ENCODE measurements at places on chromosomes 12 and 14.

DNA sequence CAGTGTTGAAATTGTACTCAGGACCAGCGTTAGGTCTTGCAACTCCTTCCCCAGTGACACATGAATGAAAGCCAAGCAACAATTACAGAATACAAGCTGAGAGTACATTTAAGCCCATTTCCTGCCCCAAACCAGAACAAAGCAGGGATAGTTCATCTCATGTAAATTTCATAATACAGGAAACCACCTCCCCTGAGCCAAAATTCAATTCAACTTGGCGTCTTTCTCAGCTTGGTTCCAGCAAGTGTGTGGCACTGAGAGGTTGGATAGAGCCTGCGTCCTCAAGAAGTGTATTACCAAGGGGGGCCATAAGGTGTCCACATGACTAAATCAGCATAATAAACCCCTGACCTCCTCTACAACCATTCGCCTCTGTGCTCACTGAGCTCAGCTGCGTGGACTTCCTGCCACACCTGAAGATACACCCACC lies 278.9 kb upstream of the CRY1 start:
- peak; percentile 65 for DNase-seq

DNA sequence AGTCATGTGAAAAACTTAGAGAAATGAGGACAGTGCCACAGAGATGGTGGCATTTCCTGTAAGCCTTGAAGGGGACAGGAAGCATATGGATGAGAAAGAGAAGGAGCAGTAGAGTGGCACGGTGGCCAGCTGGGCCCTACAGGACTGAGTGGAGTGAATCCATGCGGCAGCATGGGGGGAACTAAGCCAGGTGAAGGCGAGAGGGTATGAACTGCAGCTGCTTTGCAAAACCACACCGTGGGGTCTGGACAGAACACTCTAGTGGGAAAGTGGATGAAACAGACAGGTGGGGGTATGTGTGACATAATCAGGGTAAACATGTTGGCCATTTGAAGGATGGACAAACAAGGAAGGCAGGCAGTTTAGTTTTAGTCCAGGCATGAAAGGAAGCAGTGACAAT lies 10.4 kb upstream of the SYCP3 start:
- no peak for DNase-seq

GRCh38 chr12:13390381-13390861 lies 193.9 kb downstream of the EMP1 start:
- no peak for DNase-seq

GRCh38 chr12:51695241-51696010 lies 104.4 kb downstream of the SCN8A start:
- no peak for DNase-seq

GRCh38 chr14:99246536-99247097 lies 25.4 kb downstream of the BCL11B start:
- peak; percentile 68 for DNase-seq

DNA sequence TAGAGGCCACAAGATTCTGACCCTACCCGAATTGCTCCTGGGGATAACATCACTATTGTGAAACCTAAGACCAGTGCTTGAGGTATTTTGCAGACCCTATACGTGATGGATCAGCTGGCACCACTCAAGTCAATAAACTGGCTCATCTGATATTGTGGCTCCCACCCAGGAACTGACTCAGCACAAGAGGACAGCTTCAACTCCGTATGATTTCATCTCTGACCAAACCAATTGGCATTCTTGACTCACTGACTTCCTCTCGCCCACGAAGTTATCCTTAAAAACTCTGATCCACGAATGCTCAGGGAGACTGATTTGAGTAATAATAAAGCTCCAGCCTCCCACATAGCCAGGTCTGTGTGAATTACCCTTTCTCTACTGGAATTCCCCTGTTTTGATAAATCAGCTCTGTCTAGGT lies 1036.1 kb upstream of the TMEM132C start:
- DNase-seq: no peak

- DNase-seq: no peak
Observed at GRCh38 chr12:91507754-91508153, 325.1 kb upstream of the DCN start.

GRCh38 chr14:105124823-105125222 lies 43.8 kb downstream of the JAG2 start:
- DNase-seq: no peak

DNA sequence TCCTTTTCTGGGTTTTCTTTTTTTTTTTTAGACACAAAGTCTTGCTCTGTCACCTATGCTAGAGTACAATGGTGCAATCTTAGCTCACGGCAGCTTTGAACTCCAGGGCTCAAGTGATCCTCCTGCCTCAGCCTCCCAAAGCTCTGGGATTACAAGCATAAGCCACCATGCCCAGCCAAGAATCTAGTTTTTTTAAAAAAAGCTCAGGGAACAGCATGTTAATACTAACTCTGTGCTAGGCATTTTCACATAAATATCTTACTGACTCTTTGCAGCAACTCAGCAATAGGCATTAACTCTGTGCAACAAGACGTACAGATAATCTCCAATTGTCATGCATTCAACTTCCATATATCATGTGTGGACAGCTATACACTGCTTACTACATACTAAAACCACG lies 97.4 kb downstream of the LLPH start:
- no peak for DNase-seq

GRCh38 chr12:92898755-92899154 lies 30.3 kb downstream of the EEA1 start:
- DNase-seq: no peak

DNA sequence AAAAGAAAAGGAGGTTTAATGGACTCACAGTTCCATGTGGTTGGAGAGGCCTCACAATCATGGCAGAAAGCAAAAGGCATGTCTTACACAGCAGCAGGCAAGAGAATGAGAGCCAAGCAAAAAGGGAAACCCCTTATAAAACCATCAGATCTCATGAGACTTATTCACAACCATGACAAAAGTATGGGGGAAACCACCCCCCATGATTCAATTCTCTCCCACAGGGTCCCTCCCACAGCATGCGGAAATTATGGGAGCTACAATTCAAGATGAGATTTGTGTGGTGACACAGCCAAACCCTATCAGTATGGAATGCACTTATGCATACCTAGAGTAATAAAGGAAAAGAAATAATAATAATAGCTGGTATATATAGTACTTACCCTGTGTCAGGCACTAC lies 4.5 kb upstream of the GLIPR1 start:
- no peak for DNase-seq

- DNase-seq: no peak
Observed at GRCh38 chr14:26687301-26687837, 89.5 kb upstream of the NOVA1 start.

Data from CD4-positive, alpha-beta T cell treated with Interleukin-6 at 100 ng/mL for 8 hours (primary cell).